ENCODE measurements at places on chromosomes 5 and 9.

- DNase-seq: no peak
Observed at GRCh38 chr9:26870292-26870691, 22.3 kb downstream of the CAAP1 start.

DNA sequence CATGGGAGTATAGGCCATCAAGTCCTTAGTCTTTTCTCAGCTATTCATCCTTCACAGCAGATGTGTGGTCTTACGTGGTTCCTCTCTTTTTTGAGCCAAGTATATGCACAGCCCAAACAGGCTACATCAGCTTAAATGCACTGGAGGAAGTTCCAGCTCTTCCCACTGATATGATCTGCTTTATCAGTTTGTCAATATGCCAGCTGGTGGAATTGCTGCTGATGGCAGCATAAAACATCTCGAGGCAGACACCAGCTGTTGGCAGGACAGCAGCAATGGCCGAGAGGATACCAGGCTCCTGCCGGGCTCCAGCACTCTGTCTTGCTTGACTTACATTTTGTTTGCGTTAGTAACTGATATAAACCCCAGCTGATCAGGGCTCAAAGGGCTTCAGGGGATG lies 143.4 kb downstream of the TENT4A start:
- DNase-seq: no peak

GRCh38 chr9:6924149-6924548 lies 166.4 kb downstream of the KDM4C start:
- DNase-seq: no peak

DNA sequence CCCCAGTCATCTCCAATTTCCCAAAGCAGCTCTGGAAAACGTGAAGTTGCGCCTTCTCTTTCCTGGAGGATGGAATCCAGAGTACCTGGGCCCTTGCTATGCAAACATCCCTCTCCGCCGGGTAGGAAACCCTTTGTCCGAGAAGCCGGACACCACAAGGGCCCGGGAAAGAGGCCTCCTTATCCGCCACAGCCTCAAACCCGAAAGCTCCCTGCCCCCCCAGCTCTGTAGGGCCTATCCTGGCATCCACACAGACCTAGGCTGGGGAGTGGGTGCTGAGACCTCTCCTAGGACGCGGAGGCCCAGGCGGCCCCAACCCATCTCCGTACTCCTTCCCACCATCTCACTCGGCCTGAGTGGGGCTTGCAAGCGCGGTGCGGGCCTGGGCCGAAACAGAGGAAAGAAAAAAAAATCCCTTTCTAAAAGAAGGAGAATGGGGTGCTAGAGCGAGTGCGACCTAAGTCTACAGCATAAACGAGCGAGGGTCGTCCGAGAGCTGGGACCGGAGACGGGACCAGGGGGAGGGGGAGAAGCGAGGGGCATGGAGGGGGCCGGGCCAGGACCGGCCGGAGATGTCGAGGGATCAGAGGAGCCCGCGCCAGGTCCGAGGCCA lies 624 bp downstream of the FBXW11 start:
- DNase-seq: no peak

GRCh38 chr5:165138236-165138635 lies 1632.8 kb downstream of the MAT2B start:
- DNase-seq: no peak

DNA sequence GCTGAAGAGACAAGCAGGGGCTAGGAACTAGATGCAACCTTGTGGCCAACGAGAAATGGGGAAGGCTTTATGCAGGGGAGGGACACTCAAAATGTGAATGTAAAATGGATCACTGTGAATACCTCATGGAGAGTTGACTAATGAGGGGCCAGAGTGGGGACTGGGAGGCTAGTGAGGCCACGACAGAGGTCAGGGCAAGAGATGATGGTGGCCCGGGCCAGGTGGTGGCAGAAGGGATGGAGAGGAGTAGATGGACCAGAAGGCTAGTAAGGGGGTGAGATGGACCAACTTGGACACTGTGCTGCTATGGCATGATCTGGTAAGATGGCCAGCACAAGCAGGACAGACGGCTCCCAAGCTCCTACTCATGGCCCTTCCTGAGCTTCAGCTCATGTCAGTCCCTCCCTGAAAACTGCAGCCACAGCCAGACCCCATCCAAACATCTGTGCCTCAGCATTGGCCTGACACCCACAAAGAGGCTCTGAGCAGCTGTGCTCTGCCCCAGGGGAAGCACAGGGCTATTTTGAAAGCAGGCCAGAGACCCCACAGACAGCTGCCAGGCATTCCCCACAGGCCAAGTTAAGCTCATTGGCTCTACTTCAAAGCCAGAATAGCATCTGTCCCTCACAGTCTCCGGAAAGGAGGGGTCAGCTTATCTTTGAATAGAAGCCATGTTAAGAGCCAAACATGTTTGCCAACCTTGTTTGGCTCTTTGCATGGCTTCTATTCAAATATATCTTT lies 22.1 kb downstream of the P4HA2 start:
- no peak for DNase-seq

- peak; percentile 89 for DNase-seq
Observed at GRCh38 chr9:128098297-128099230, 29.0 kb downstream of the PTGES2 start.

DNA sequence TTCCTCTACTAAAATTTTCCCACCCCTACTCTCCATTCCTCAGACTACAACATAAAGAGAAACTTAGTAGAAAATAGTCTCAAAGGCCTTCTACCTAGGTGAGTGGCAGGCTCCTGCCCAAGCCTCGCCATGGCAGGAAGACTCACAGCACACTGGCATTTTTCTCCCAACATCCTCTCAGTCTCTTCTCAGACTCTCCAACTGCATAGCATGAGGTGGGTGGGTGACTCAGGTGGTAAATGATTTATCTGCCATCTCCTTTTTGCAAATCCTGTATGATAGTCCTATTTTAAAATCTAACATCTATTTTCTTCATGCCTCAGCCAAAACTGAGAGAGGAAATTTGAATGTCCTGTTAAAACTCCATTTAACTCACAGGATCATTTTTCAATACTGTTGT lies 33.5 kb upstream of the GRIA1 start:
- no peak for DNase-seq

DNA sequence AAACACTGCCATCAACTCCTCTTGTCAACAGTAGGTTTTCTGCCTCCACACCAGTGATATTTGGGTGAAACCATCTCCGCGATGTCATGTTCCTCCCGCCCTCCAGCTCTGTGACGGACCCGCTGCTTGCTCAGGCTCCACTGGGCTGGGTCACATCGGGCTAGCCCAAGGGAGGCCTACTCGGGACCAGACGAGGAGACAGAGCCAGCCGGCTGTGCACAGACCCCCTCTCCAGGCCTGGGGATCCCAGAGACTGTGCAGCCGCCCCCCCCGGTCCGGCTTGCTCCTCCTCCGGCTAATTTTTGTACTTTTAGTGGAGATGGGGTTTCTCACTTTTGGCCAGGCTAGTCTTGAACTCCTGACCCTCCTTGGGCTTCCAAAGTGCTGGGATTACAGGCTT lies 202.4 kb upstream of the PRDM9 start:
- DNase-seq: no peak

DNA sequence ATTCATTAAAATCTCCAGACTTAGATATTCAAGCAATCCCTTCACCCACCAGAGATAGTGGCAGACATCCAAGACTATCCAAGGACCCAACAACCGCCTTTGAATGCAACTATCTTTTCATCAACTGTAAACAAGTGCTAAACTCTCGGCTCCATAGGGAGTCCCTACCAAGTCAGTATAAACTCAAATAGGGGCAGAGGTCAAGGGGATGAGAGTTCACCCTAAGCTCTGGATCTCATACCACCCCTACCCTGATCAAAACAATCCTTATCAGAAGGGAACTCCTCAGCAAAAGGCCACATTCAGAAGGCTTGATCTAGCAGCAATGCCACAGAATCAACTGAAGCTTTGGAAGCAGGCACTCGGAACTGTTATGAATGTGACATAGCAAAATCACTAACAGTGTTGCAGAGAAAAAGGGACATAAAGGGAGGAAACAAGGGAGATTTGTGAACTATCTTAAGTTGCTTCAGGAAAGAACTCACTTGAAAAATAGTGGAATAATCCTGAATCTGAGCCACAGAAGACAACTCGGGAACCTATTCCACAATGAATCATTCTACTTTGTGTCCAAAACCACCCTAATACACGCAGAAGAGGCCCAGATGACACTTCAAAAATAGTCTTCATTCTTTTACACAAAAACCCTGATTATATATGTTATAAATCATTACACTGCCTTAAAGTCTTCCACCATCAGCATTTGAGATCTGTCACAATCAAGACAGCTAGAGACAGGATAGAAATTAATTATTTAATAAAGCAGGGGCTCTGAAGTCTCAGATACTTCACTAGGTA lies 49.8 kb downstream of the NR6A1 start:
- no peak for DNase-seq

DNA sequence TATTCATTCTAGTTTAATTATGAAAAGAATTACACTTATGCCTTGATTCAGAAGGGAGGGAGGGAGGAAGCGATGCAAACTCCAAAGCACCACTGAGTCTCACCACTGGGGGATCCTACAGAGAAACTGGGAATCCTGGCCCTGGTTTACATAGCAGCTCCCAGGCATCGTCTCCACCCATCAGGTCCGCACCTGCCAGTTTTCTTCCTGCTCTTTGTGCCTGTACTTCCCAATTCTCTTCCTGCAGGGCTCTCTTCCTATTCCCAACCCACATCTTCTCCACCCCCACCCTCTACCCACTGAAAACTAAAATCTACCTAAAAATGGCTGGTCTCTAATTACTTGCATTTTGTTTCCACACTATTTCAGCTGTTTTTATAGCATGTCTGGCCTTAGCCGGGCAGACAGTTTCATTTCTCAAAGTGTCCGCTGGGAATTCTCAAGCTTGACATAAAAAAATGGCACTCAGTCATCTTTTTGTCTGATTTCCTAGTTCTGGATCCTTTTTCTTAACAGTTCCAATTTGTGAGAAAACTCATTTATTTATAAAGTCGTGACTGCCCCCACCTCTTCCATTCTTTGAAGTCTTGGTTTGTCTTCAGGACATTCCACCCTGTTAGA lies 1.6 kb upstream of the TNIP1 start:
- no peak for DNase-seq

DNA sequence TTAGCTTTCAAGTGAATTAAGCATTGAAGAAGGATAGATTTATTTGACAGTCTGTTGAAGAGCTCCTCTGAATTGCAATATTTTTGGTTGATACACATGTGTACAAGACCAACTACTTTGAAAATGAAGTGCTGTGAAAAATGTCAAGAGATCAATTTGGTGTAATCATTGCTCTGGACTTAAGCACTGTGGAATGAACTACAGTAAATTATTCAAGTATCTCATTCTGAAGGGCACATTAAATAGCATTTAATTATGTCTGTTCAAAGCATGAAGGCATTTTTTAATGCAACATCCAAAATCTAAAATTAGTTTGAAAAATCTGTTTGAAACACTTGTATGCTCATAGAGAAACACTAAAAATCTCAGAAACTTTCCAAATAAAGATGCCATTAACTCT lies 107.5 kb downstream of the CDH18 start:
- peak; percentile 55 for DNase-seq

- no peak for DNase-seq
Observed at GRCh38 chr9:4588721-4589120, 73.4 kb upstream of the PLPP6 start.

GRCh38 chr5:67381236-67381880 lies 184.8 kb upstream of the CD180 start:
- no peak for DNase-seq

DNA sequence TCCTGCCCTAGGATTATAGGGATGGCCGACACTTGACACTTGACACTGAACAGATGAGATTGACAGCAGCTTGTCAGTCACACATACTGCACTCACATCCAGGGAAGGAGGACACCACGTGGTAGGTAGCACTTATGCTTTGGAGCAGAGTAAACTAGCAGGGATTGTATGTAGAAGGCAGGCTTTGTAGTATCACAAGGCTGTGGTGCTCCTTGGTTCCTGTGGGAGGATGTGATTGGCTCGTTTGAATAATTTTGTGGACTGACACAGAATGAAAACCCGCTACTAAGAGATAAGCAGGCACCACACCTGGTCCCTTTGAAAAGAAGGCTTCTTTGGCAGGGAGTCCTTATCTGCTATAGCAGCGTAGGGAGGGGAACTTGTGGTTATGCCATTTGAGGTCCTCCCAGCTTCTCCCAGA lies 63.6 kb upstream of the IL12B start:
- DNase-seq: no peak

GRCh38 chr9:27933210-27934025 lies 360.1 kb upstream of the C9orf72 start:
- DNase-seq: peak; percentile 13

DNA sequence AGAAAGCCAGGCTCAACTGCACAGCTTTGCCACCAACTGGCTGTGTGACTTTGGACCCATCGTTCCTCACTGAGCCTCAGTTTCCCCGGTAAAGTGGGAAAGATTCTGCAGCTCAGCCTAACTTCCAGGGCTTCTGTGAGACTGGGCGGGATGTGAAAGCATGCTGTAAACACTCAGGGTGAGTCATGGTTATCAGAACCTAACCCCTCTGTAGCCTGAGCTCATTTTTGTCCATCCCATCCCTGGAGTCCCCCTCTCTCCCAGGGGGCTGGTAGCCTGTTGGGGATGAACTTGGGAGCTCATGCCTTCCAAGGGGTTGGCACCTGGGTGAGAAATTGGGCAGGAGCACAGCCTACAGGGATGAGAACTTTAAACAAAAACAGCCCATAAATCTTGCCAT lies 2.3 kb downstream of the CCDC69 start:
- no peak for DNase-seq

GRCh38 chr5:167525004-167525403 lies 766.4 kb upstream of the WWC1 start:
- no peak for DNase-seq

- DNase-seq: no peak
Observed at GRCh38 chr5:154077696-154078095, 38.9 kb downstream of the MFAP3 start.

GRCh38 chr5:80921026-80921425 lies 39.1 kb upstream of the RASGRF2 start:
- no peak for DNase-seq

DNA sequence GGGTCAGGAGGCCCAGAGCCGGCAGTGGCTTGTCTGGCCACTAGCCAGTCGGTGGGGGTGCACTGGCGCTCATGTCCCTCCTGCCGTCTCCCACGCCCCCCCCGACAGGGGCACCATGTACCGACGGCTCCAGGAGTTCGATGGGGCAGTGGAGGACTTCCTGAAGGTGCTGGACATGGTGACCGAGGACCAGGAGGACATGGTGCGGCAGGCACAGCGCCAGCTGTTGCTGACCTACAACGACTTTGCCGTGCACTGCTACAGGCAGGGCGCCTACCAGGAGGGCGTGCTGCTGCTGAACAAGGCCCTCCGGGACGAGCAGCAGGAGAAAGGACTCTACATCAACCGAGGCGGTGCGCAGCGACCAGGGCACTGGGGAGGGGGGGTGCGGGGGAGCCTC lies 8.1 kb downstream of the TTC16 start:
- no peak for DNase-seq

- DNase-seq: no peak
Observed at GRCh38 chr5:65062469-65063083, 293.8 kb downstream of the CWC27 start.
